Activated naive CD4-positive, alpha-beta T cell (primary cell): ENCODE measurements at places on chromosomes 12 and 14.

- DNase-seq, result no peak
Observed at GRCh38 chr14:54083549-54084239, 127.1 kb upstream of the BMP4 start.

DNA sequence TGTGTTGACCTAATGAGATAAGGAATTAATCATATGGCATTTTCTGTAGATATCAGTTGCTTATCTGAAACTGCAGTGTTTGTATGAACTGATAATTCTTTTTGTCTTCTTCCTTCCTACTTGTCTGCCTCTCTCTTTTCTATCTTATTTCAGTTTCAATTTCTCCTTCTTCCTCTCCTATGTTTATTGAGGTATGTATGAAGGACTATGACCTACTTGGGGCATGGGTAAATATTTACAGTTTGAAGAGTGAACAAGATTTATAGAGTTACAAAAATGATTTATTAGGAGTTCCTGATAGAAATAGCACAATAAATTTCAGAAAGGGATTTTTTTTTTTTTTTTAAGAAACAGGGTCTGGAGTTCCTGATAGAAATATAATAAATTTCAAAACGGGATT lies 88.7 kb upstream of the MUCL1 start:
- no peak for DNase-seq

- no peak for DNase-seq
Observed at GRCh38 chr12:71980538-71980937, 41.9 kb downstream of the TPH2 start.

GRCh38 chr12:105396983-105397382 lies 66.5 kb downstream of the C12orf75 start:
- DNase-seq, result no peak

GRCh38 chr12:5172886-5173285 lies 129.2 kb downstream of the KCNA5 start:
- DNase-seq, result no peak

DNA sequence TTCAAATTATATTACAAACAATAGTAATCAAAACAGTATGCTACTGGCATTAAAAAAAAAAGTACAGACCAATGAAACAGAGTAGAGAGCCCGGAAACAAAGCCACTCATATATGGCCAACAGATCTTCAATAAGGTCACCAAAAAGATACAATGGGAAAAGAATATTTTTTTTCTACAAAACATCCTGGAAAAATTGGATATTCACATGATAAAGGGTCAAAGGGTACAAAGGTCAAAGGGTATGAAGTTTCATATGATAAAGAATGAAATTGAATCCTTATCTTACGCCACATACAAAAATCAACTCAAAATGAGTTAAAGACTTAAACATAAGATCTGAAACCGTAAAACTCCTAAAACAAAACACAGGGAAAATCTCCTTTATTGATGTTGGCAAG lies 168.5 kb upstream of the PELI2 start:
- no peak for DNase-seq

DNA sequence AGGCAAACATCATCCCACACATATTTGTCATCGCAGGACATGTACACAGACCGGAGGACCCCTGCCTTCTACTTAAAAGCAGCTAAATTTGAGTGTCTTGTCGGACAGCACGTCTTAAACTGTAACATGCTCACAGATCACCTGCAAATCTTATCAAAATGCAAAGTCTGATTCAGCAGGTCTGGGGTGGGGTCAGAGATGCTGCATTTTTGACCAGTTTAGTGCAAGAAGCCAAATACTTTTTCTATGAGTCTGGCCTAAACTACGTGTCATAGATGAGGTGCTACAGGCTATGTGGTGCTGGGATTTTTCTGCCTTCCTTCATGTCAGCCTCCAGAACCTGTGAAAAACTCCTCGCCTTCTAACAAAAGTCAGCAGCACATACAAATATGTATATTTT lies 178.8 kb upstream of the LHX5 start:
- DNase-seq, result no peak

DNA sequence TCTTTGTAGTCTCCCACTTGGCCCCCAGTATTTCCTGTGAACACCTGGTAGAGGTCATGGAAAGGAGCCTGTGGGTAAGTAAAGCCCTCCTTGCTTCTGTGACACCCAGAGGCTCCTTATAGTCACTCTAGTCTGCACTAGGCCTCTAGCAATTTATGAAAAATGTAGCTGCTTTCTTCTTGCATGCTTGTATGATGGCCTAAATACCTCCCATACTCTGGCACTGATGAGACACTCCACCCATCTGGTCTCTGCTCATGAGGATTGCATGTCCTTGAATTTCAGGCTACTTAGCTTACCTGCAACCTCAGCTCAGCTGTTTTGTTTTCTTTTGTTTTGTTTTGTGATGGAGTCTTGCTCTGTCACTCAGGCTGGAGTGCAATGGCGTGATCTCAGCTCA lies 4.6 kb upstream of the A2ML1 start:
- DNase-seq, result no peak

DNA sequence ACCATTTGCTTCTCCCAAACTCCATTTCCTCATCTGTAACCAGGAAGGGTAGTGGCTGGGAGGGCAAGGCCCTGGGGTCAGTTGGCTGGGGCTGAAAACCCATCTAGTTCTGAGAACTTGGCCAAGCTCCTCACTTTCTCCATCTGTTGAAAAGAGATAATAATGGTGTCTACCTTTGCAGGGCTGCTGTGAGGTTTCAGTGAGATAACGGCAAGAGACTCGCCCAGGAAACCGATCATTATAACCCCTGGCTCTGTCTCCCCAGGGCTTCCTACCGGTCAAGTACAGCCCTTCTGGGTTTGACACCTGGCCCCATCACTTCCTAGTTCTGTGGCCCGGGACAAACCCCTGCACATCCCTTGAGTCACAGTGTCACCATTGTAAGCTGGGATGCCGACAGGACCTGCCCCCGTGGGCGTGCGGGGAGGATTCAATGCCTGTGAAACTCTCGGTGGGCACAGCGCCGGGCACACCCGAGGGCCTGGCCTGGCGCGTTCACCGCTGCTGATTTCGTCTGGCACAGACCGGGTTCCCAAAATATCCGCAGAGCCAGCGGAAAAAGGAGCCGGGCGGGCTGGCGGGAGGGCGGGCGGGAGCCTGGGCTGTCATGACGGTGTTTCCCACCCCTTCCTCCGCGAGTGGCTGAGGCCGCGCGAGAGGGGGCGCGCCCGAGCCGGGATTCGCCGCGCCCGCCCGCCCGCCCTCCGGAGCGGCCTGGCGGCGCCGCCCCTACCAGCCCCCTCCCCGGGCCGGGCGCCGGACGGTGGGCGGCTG lies 4.4 kb downstream of the KMT5A start:
- DNase-seq, result peak; percentile 35

GRCh38 chr12:66144791-66145754 lies 14.5 kb upstream of the LLPH start:
- DNase-seq, result no peak

GRCh38 chr12:108914121-108914531 lies 34.2 kb downstream of the DAO start:
- DNase-seq, result no peak

- DNase-seq, result no peak
Observed at GRCh38 chr14:23577004-23577681, 1.4 kb downstream of the JPH4 start.

DNA sequence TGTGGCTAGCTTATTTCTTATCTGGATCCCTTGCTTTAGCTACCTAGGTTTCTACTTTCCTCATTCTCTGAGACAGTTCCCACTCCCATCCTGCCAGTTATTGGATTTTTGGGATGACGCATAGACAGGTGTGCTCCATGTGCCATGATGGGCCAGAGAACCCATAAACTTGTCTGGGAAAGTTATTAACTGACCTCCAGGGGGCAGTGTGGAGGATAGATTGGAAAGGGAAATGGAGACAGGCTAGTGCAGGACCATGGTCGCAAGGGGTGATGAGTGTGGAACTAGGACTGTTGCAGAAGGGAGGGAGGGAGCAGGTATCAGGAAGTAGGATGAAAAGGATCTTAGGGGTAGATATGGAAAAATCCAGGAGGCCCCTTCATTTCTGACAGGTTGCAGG lies 80.3 kb downstream of the ESRRB start:
- no peak for DNase-seq

DNA sequence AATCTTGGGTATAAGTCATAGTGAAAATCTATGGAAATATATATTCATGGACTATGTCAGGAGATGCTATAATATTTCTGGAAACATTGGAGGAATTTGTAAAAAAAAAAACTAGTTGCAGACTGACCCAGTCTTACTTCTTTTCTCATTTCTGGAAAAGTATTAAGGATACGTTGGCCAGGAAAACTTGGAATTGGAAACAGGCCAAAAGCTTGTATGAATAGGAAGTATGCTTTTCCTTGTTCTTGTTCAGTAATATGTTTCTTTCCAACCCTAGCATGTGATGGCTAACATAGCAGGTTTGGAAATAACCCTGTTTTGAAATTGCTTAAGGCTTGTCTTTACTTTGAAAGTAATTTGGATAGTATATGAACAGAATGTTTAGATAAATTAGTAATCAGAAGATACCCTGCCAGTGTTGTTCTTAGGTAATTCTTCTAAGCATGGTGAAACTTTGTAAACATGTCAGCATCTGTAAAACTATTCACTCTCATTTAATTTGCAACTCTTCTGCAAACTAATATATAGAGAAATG lies 316.2 kb downstream of the NPAS3 start:
- no peak for DNase-seq

DNA sequence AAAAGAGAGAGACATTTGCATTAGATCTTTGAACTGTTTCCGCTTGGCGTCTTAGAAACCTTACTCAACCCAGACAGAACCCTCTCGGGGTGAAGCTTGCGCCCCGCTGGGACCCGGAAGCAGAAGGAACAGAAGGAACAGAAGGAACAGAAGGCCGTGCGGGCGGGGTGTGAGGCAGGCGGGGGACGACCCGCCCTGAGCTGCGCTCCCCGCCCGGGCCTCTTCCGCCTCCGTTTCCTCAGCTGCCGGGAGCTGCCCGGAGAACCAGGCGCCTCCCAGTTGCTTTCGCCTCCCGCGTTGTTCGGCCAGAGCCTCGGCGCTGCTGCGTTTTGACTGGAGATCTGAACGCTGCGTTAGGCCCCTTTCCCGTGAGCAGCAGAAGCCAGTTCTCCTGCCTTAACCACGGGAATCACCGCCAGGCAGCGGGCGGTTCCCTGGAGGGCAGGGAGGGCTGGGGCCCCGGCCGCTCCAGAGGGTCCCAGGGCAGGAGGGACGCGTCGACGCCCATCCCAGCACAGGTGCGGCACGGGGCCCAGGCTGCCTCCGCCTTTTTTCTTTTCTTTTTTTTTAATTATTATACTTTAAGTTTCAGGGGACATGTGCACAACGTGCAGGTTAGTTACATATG lies 19.3 kb upstream of the MMP17 start:
- DNase-seq, result peak; percentile 41

GRCh38 chr12:18878676-18879180 lies 140.8 kb downstream of the CAPZA3 start:
- DNase-seq, result no peak

- no peak for DNase-seq
Observed at GRCh38 chr14:99030454-99030853, 241.5 kb downstream of the BCL11B start.

- DNase-seq, result no peak
Observed at GRCh38 chr12:11877869-11878780, 192.6 kb upstream of the BCL2L14 start.

- DNase-seq, result no peak
Observed at GRCh38 chr14:71451501-71451900, 480.7 kb upstream of the RGS6 start.
